Activated CD4-positive, alpha-beta T cell treated with anti-CD3 and anti-CD28 coated beads, Interleukin-2, amount 50 U/mL, for 1 hour (primary cell): ENCODE measurements at places on chromosomes 3 and 15.

DNA sequence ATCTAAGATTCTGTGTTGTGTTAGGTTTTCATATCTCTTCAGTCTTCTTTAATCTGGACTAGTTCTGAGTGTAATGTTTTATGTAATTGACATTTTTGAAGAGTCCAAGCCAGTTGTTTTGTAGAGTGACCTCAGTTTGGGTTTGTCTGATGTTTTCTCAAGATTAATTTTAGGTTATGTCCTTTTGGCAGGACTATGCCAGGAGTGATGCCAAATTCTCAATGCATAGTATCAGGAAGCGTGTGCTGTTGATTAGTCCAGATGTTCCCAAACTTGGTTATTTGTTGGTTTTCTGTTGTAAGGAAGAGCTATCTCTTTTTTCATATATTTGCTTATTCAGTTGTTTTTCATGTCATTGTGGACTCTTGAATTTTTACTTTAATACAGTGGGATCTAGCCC lies 32.6 kb downstream of the NMD3 start:
- DNase-seq: no peak

DNA sequence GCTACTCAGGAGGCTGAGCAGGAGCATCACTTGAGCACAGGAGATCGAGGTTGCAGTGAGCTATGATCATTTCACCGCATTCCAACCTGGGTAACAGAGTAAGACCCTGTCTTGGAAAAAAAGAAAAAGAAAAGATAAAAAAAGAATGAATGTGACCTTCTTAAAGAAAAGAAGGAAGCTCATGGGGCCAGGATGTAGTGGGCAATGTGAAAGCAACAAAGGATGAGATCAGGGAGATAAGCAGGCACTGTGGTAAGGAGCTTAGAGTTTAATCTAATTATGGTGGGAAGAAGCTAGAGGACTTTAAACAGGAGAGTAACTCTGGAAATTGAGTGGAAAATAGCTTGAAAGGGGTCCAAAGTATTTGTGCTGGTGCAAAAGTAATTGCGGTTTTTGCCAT lies 231.6 kb upstream of the UBE2E2 start:
- no peak for DNase-seq

DNA sequence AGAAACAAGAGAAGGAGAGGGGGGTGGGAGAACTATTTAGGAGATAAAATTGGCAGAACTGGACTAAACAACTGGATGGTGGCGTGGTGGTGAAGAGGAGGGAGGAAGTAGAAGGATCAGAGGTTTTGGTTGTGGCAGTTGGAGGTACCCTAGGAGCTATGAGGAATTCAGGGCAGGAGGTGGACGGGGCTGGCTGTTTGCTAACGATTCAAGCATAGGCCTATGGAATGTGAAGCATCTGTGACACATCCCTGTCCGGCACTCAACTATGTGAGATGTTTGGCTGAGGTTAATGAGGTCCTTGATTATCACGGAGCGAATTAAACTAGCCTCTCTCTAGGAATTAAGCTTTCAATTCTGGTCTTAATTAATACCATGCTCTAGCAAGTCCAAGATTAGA lies 13.5 kb downstream of the TARS3 start:
- no peak for DNase-seq

DNA sequence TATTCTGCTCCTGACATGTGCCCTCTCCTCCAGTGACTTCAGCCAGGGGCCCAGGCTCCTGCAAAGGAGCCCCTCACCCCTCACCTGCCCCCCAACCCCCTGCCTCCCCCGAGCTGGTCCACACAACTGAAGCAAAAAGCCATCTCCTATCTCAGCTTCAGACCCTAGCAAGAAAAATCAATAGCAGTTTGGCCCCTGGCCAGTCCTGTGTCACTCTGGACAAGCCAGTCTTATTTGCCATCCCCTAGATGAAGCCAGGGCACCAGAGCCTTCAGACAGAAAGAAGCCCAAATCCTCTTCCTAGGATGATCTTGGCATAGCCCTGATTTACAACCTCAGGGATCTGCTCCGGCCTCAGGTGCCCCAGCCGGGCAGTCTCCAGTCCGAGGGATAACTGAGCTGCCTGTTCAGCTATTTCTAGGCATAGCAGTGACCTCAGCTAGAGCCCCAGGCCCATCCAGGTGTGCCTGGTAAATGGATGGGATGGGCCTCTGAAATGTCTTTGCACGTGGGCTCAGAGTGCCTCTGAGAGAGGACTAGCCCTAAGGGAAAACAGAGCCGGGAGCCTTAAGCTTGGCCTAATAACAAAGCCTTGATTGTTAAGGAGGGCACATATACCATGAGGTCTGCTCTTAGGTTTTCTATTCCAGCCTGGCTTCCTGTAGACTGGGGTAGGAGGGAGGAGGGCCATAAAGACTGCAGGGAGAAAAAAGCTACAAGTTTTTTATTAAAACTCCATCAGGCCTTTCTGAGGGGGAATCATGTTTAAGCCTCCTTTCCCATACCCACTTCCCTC lies 242.0 kb downstream of the SHQ1 start:
- no peak for DNase-seq

DNA sequence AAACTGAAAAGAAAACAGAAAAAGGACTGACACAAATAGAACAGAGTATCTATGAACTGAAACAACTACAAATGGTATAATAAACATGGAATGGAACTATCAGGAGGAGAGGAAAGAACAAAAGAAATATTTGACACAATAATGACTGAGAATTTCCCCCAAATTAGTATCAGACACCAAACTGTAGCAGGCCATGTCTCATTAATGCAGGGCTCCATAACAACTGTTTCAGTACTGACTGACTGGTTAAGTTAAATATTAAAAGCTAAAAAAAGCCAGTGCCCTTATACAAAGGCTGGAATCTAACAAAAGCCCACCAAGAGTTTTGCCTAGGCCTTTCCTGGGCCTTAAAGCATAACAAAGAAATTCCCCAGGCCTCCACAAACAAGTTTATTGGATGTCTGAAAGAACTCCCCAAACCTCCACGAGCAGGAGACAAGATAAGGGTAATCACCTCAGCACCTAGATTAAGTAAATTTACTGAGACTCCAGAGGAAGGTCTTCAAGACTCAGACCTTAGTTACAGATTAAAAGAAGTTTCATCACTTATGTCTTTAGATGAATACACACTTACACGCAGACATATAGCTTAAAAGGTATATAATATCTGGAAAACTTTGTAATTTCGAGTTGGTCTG lies 45.7 kb downstream of the KPNA1 start:
- no peak for DNase-seq

- no peak for DNase-seq
Observed at GRCh38 chr3:52982839-52983238, 63.0 kb downstream of the SFMBT1 start.

- DNase-seq: no peak
Observed at GRCh38 chr3:12227833-12228232, 61.0 kb upstream of the PPARG start.

GRCh38 chr3:193040836-193041672 lies 123.4 kb upstream of the MB21D2 start:
- no peak for DNase-seq

- no peak for DNase-seq
Observed at GRCh38 chr3:142958707-142959106, 4.8 kb downstream of the PAQR9 start.
